ENCODE measurements at places on chromosomes 12 and 14. TPM values are rescaled to one million over a fixed set of nuclear protein-coding genes. Genes with fewer than 3 reads are reported as not detected.

GRCh38 chr14:24378981-24379906 lies 11.3 kb downstream of the NFATC4 start:
- DNase-seq = no peak

- no peak for DNase-seq
Measured at GRCh38 chr12:59118356-59118755, 198.1 kb upstream of the LRIG3 start.

GRCh38 chr14:103398427-103399195 lies 13.4 kb downstream of the MARK3 start:
- DNase-seq = no peak

- no peak for DNase-seq
Measured at GRCh38 chr14:60622210-60622916, 26.9 kb downstream of the SIX1 start.

CMTM5 gene
- 1.3 TPM for total RNA-seq

ACOT4 gene
- total RNA-seq = not detected

RNF212B gene
- not detected for total RNA-seq

KLRG1 gene
- 0.26 TPM for total RNA-seq

Measured in uterus (tissue), 4 donors.